ENCODE measurements at places on chromosomes 6 and 20. TPM values are rescaled to one million over a fixed set of nuclear protein-coding genes. Genes with fewer than 3 reads are reported as not detected.

CLPSL1 gene
- not detected for total RNA-seq

HLA-DRA gene
- total RNA-seq, result 238 TPM

TBXT gene
- not detected for total RNA-seq

ARMC12 gene
- 1.4 TPM for total RNA-seq

SYNDIG1 gene
- total RNA-seq, result under 0.01 TPM

OLIG3 gene
- total RNA-seq, result not detected

XKR7 gene
- total RNA-seq, result not detected

BPIFB1 gene
- total RNA-seq, result 1.0 TPM

BANF2 gene
- total RNA-seq, result not detected

LST1 gene
- total RNA-seq, result 9.8 TPM

IL17A gene
- not detected for total RNA-seq

C2 gene
- 10.2 TPM for total RNA-seq

PRL gene
- total RNA-seq, result not detected

DYNLT1 gene
- 73.4 TPM for total RNA-seq

VSTM2L gene
- 0.44 TPM for total RNA-seq

TXLNB gene
- total RNA-seq, result 2.5 TPM

MACROD2 gene
- total RNA-seq, result 8.8 TPM

RAET1L gene
- not detected for total RNA-seq

EBF4 gene
- 22.0 TPM for total RNA-seq

LAMA2 gene
- 118 TPM for total RNA-seq

TNF gene
- total RNA-seq, result 0.73 TPM

SCUBE3 gene
- under 0.01 TPM for total RNA-seq

PSMF1 gene
- total RNA-seq, result 98.4 TPM

TRIM10 gene
- not detected for total RNA-seq
